Type B pancreatic cell (in vitro differentiated cells): ENCODE measurements at places on chromosomes 5 and 9.

DNA sequence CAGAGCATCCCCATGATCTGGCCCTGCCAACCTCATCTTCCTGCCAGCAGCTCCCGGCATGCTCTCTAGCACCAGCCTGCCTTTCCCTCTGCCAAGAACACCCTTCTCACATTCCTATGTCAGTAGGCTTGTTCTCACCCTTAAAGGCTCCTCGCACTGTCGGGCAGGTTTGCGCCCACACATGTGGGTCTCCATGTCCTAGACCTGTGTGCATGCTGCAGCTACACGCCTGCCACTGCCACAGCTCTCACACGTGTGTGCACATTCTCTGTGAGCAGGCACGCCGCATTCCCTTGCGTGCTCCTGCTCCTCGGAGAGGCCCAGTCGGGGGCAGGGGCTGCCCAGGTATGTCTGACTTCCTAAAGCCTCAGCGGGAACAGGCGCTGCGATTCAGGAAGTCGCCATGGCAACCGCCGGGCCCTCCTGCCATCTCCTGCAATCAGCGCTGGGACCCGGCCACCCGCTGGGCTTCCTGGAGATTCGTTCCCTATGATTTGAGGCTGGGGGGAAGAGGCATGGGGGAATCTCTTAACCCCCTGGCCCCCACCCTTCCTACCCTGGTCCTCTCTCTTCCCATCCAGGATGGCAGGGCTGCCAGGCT lies 28.1 kb downstream of the NDUFA8 start:
- no peak for DNase-seq

GRCh38 chr5:131068076-131068475 lies 97.0 kb downstream of the HINT1 start:
- DNase-seq: no peak

DNA sequence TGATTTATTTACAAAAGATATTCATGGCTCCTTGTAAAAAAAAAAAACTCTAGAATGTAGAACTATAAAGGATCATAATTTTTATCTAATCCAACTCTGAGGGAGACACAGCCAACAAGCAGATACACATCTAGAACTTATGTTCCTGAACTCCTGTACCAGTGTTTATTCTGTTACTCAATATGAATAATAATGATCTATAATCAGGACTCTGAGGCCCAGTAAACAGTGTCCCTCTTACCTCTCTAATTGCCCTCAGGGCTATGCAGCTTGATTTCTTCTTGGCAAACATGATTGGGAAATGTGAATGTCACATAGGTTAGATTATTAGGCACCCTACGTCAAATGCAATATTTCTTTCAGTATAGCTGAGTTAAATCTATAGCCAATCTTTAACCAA lies 391.6 kb upstream of the RPS23 start:
- no peak for DNase-seq

GRCh38 chr9:6905850-6906375 lies 148.1 kb downstream of the KDM4C start:
- no peak for DNase-seq

DNA sequence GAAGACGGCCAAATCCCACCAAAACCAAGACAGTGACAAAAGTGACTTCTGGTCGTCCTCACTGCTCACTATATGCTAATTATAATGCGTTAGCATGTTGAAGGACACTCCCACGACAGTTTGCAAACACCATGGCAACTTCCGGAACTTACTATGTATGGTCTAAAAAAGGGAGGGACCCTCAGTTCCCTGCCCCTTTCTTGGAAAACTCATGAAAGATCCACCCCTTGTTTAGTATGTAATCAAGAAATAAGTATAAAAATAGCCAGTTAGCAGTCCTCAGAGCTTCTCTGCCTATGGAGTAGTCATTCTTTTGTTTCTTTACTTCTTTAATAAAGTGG lies 9.5 kb downstream of the FCN2 start:
- no peak for DNase-seq

GRCh38 chr5:90874066-90874465 lies 315.5 kb downstream of the ADGRV1 start:
- no peak for DNase-seq

- DNase-seq: no peak
These were observed 9.8 kb downstream of the CKMT2 start for GRCh38 chr5:81242906-81243436.

DNA sequence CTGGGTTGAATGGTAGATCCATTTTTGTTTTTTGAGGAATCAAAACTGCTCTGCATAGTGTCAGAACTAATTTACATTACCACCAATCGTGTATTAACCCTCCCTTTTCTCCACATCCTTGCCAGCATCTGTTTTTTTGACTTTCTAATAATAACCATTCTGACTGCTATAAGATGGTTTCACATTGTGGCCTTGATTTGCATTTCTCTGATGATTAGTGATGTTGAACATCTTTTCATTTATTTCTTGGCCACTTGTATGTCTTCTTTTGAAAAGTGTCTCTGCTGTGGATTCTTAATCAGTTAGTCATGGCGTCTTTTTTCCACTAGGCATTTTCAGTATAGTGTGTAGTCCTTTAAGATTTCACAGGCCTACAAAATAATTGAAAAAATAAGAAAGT lies 2144.3 kb upstream of the C9orf72 start:
- no peak for DNase-seq

GRCh38 chr5:156391139-156391538 lies 64.2 kb downstream of the SGCD start:
- no peak for DNase-seq

- no peak for DNase-seq
These were observed 20.4 kb upstream of the RFK start for GRCh38 chr9:76414661-76415060.

DNA sequence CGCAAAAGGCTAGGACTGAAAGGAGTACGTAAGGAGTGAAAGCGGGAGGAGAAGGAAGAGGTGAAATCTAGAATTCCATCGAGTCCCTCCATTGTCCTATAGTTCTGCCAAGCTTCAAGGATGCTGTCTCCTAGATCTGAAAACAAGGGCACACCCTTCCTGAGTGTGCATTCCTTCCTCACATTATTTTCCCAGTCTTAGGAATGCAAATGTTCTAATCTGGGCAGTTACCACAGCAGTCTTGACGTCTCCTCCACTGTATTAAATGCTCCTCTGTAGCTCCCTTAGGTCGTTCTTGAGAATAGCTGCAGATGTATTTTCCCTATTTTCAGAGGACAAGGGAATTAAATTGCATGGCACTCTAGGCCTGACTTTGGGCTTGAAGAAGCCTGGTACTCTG lies 127.6 kb downstream of the SLIT3 start:
- no peak for DNase-seq

DNA sequence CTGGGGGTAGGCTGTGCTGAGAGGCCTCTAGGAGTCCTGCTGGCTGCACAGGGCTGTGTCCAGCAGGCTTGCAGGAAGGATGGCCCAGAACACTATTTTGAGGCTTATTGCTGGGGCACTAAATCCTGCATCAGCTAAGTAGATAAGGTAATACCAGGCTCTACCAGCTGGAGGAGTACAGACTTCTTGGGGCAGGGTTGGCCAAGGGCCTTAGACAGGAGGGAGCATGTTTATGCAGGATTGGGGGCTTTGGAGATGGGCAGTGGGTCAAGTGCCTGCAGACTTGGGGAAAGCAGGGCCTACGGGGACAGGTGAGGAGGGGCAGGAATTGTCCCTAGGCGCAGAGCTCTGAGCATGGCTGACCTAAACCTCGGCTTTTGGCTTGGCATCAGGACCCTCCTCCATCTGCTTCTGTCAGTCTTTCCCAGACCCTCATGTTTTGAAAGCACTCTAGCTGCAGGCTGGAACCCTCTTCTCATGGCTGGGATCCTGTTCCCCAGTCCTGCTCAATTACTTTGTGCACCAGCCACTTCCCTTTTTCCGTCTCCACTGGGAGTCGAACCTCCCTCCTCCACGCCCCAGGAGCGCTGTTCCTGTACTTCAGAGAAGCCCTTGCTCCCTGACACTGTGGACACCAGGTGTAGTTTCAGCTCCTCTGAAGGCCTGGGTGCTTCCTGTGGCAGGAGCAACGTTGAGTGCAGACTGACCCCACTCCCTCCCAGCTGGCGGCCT lies 61.0 kb upstream of the SPTLC1 start:
- DNase-seq: no peak

GRCh38 chr9:8845376-8845775 lies 1045.8 kb upstream of the DMAC1 start:
- DNase-seq: no peak

DNA sequence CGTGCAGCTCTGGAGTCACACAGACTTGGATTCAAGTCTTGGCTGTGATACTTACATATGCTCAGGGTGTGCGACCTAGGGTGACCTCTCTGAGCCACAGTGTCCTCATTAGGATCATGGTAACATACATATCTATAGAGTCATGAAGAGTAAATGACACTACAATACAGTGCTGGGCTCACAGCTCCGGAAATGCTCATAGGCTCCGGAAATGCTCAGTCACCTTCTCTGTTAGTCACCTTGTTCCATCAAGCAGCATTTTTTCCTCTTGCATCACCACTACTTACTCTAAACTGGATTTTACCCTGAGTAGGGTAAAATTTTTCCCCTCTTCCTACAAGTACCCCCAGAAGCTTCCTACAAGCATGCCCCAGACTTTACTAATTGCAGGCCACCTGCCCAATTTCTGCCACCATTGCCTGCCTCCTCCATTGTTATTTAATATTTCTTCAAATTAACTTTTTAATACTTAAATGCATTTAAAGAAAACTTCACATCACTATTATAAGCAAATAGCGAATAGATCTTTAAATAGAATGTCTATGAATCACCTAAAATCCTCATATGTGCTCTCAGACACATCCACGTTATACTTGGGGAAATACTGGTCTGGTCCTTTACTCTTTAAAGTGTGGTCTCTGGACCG lies 147.6 kb upstream of the SPRY4 start:
- no peak for DNase-seq

DNA sequence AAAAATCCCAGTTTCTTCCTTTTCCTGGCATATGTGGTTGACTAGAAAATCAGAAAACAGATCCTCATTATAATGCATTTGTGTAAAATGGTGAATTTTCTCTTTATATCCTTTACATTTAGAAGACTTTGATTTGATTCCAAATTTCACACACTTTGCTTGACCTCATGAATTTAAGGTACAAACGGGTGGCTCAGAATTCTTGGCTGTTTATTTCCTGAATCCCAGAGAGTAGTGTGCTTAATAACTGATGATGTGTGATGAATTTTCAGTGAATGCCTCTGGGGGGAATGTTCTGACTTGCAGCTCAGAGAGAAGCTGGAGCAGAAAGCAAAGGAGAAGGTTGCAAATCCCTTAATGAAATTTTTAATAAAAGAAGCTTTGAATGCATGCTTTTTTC lies 126.8 kb downstream of the SPATA31D1 start:
- no peak for DNase-seq

- no peak for DNase-seq
These were observed 57.1 kb downstream of the SLC22A5 start for GRCh38 chr5:132426525-132427138.

- DNase-seq: no peak
These were observed 358.6 kb upstream of the PAPPA start for GRCh38 chr9:115794921-115795475.

DNA sequence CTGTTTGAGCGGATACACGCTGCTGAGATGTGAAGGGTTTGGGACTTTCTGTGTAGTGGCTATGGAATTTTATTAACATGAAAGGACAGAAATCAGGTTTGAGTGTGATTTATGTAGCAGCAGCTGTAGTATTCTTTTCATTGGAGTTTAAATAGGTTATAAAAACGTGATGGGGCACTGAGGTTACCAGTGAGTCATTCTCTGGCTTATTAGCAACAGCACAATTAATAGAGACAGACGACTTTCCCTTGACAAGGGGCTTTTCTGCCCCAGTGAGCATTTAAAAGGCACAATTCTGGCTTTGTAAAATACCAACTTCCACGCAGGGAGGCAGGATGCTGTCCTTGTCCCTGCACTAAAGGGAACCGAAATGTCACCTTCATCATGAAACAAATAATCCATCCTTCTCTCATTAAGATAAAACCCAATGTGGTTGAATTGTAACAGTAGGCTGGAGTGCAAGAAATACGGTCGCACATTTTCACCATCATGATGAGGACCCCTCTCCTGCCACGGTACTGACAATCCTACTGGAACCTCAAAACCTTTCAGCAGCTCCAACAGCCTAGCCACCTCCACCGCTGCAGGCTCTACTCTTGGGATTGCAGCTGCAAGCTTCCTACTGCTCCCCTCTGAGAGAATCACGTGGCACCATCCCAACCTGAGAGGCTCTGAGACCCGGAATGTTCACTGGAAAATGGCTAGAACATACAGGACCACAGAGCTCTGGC lies 293.9 kb downstream of the IRX1 start:
- DNase-seq: no peak

DNA sequence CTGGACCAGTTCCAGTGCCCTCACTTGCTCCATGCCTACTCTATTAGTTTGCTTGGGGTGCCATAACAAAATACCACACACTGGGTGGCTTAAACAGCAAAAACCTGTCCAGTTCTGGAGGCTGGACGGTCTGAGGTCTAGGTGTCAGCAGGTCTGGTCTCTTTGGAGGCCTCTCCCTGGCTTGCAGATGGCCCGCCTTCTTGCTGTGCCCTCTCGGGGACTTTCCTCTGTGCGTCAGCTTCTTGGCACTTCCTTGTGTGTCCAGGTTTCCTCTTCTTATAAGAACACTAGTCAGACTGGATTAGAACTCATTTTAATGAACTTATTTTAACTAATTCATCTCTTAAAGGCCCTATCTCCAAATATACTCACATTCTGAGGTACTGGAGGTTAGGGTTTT lies 97.2 kb downstream of the CARTPT start:
- no peak for DNase-seq

DNA sequence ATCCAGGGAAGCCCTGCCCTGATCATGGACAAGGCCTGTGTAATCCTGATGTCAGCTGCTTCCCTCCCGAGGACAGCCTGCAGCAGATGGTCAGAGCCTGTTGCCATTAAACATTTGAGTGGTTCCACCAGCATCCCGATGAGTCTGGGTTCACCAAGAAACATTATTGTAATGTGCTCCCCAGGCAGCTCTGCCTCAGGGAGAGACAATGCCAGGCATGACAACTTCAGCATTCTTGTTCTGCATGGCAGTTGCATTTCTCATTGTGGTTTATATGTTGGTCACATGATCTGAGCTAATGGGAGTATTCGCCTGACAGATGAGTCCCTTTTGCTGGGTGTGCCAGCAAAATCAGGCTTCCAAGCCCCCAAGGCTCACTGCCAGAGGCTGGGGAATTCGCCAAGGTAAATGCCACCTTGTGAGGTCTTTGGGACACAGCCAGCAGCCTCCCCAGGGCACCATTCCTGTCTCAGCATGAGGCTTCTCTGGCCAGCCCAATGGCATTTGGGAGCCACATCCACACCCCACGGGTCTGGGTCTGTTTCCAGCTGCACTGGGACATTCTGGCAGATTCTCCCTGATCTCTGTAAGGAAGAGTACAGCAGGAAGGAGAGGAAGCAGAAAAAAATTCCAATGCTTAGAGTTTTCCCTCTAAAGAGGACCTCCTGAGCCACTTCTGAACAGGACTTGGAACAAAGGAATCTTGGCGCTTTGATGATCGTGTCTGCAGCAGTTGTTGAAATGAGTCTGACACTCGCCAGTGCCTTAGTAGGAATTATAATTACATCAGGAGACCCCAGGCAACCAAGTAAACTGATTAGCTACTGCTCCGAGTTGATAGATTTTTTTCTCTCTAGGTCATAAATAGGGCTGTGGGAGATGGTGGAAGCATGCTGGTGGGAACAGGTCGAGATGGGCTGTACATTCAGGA lies 18.7 kb downstream of the KCNIP1 start:
- no peak for DNase-seq
